ENCODE measurements at places on chromosomes 4 and X.

- DNase-seq = peak; percentile 92
Measured at GRCh38 chr4:37561803-37562207, 124.4 kb downstream of the RELL1 start.

- DNase-seq = peak; percentile 63
Measured at GRCh38 chr4:74311696-74312313, 3.5 kb downstream of the EPGN start.

DNA sequence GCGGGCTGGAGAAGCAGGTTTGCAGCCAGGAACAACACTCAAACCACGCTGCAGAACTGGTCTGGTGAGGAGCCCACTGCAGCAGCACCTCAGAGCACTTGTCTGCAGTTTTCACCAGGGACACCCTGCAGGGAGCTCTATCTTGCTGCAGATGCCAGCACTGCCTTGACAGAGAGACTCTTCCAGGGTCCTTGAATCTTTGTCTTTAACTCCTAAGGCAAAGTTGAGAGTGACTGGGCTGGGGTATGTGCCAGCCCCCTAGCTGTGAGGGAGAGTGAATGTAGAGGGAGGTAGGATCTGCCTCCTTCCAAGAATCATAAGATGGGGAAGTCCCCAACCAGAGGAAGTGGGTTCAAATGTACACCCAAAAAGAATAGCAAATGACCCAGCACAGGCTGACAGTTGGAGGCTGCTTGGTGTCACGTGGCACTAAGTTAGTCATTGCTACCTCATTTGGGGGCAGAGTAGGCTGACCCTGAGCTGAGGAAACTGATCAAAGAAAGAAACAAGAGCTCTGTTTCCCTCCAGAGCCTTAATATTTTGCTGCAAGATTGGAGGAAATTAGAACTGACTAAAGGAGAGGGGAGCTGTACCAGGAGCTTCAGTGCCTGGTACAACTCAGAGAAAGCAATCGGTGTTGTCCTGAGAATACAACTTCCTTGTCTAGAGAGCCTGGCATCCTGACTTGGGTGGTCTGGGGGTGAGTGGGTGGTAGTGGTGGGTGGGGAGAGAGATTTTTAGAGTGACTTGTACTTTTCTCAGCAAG, 28.2 kb upstream of the HUWE1 start:
- DNase-seq = peak; percentile 51

- DNase-seq = no peak
Measured at GRCh38 chrX:69195192-69195591, 29.9 kb upstream of the PJA1 start.

DNA sequence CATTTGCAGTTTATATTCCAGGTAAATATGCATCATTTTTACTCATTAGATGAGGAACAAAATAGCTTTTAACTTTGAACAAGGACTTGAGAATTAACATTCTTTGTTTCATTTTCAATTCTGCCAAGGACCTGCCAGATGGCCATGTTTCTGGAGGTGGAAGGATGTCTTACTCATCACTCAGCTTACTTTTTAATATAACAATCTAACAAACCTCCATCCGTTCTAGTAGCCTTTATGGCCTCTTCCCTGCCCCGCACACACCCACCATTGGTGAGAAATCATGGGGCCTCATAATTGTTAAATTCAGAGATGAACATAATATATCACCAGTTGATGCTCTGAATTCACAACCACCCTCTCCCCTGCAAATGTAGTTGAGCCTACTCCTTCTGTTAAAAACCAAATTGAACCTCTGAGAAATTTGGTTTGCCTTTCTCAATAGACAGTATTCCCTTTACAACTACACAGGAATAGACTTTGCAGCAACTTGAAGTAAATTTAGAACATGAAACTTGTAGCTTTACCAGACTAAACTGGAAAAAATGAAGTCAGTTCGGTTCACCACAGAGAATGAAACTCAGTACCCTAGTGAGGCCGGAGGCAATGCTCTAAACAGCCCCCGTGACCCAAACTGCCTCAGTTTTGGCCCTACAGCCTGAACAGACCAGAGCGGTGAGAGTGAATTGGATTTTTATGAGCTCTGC, 50.1 kb upstream of the ACSL4 start:
- peak; percentile 2 for DNase-seq

DNA sequence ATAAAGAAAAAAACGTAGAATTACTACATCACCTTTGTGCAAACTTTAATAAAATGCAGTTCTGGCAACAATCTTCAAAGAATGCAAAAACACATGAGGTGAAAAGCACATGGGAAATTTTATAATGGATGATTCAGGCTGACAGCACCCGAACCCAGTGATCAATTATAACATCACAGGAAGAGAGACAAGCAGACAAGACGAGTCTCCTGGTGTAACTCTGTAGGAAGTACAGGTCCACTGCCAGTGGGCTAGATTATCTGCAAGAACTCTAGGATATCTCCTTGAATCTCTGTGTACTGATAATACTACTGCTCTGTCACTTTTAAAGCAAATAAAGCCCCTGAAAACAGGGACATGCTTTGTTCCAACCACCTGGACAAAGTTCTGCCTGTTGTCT, 58.9 kb upstream of the NXF3 start:
- DNase-seq = peak; percentile 23

- DNase-seq = no peak
Measured at GRCh38 chr4:187889651-187890050, 105.9 kb upstream of the ZFP42 start.

GRCh38 chrX:141320801-141321200, 78.5 kb upstream of the SPANXC start:
- peak; percentile 27 for DNase-seq

DNA sequence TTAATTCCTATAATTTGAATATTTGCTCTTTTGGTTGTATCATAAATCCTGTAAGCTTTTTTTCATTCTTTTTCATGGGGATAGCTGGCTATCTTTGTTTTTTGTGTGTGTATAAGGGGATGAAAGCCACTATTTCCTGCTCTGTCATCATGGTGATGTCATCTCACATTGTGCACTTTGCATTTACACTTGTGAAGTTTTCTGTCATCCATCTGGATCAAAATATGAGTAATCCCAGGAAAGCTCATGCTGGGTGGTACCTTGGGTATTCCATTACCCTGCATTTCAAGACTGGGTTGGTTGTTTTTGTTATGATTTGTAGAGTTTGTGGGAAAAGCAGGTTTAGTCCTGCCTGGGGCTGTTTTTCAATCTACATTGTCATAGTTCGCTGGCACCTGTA, 367.3 kb downstream of the CHIC1 start:
- DNase-seq = peak; percentile 34

DNA sequence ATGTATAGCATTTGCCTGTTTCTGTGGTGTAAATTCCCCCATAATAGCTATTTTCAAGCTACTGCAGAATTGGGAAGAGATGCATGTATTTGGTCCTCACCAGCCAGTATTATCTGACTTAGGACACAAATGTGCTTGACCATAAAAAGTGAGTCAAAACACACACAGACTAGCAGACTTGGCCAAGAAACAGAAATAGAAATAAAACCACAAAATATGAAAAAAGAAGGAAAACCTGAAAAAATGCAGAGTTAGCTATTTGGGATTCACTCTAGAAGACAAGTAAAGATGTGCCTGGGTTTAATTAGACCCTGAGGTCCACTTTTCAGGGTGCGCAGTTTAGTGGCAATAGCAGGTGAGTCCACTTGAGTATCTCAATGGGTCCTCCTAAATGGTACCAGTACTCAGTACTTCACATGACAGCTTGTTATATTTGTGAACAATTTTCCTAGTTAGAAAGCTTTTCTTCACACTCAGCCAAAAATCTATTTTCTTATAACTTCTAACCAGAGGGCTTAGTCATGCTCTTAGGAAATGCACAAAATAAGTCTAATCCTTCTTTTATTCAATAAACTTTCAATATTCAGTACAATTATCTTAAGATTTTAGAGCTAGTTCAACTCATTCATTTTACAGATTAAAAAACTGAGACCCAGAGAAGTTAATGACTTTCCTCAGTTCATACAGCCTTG, 108.7 kb upstream of the JADE1 start:
- DNase-seq = no peak

GRCh38 chr4:39642885-39643552, 4.4 kb upstream of the SMIM14 start:
- no peak for DNase-seq

- DNase-seq = no peak
Measured at GRCh38 chr4:146098978-146099377, 76.5 kb upstream of the LSM6 start.

DNA sequence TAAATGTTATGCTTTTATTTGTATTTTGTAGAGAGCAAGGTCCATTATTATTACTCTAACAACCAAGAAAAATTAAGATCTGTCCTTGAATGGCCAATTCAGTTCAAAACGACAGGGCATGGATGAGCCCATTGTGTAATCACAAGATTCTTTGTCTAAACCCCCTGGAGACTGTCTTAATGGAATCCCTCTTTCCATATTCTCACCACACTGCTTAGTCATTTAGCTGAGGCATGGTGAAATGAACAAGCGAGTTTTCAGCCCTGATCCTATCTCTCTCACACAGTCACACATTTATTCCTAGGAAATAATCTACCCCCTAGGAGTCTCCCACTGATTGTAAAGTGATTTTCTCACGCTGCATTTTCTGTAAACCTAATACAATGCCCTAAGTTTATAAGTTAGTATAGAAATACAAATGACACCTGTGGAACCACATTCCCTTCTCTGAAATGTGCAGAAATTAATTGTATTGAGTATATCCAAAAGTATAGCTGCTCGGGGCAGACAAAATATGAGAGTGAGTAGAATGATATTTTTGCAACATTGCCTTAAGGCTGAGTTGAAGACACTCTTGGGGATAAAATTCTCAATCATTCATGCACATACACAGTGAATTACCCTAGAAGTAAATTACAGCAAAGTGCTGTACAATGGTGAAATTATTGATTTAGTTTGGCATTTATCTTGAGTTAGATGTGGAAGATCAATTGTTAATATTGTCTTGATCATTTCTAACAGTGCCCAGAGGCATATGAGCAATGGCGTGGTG, 119.7 kb upstream of the PCDH7 start:
- DNase-seq = peak; percentile 28

GRCh38 chr4:47287735-47288134, 175.8 kb downstream of the COMMD8 start:
- DNase-seq = peak; percentile 78

DNA sequence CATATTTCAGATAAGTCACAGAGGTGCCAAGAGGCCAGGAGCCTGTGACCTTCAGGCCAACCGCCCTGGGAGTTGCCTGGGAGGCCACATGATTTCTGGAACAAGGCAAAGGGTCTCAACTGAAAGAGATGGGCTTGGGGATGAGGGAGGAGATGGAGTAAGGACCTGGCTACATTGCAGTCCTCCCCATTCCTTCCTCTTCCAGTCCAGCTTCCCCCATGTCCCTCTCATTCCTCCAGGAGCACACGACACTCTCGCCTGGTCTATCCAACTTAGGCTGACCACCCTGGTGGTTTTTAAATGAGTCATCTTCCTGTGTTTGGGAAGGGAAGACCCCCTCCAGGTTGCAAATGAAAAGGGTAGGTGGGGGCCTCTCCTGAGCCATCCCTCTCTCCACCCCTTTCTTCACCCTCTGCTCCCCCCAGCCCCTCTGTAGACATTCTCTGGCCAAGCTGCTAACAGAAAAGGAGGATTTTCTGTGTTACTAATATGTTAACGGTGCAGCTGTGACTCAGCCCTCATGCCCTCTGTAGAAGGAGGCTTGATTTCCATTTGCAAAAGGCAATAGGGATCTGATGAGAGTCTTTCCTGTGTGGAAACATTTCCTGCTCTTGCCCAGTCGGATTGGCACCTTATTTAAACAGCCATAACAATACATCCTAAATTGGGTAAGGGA, 79.2 kb downstream of the RTL5 start:
- DNase-seq = no peak

- DNase-seq = no peak
Measured at GRCh38 chr4:173365359-173365996, 5.3 kb upstream of the SAP30 start.

DNA sequence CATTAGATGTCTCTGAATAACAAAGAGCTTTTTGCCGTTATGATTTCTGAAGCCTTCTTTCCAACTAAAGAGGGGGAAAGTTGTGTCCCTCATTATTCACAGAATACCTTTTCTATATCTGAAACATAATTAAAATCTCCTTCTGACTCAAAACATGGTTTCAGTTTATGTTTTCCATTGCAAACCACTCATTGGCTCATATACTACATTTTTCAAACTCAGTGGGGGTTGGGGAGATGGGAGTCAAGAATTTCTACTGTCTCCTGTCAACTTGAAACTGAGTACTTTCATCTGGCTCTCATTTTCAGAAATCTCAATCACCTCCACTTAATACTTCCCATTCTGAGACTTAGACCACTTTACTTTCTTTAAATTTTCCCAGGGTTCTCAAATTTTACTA, 1839.5 kb upstream of the PCDH10 start:
- DNase-seq = no peak

DNA sequence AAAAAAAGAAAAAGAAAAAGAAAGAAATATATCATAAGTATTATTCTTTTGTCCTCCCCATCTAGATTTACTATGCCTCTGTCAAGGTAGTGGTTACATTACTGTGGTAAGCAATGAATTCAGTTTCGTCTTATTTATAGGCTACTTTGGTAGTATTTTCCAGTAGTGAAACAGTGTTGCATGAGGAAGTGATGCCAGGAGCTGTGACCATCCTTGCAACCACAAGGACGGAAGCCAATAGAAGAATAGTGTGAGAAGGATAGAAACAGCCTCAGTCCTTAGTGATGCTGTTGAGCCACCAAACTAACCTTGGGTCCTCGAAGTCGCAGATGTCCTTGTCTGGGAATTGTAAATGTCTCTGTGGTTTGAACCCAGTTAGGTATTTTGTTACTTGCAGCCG, 328.5 kb downstream of the PPP3CA start:
- DNase-seq = no peak

DNA sequence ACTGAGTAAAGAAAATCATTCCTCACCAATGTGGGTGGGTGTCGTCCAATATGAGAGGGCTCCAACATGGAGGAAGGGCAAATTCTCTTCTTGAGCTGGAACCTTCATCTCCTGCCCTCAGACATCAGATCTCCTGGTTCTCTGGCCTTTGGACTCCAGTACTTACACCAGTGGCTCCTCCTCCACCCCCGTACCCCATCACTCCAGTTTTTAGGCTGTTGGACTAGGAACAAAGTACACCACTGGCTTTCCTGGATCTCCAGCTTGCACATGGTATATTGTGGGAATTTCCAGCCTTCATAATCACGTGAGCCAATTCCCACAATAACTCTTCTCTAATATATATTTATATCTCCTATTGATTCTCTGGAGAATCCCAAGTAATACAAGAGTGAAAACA, 196.9 kb downstream of the PDHA2 start:
- no peak for DNase-seq

- peak; percentile 85 for DNase-seq
Measured at GRCh38 chr4:187309456-187309855, 585.8 kb upstream of the FAT1 start.

GRCh38 chrX:129572422-129572821, 32.4 kb downstream of the OCRL start:
- no peak for DNase-seq

DNA sequence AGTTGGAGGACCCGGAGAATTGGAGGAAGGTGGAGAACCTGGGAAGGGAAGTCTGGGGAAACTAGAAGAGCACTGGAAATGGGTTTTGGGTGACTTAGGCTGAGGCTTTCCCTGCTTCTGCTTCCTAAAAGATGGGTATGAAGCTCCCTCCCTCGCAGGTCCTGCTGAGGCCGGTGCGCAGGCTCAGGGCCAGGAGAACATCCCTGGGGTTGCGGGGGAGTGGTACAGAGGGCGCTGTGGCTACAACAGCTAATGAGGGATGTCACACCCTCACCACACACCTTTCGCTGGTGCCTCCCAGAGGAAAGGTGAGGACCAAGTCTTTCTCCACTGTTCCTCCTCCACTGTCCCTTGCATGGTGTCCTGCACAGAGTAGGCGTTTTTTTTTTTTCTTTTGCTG, 15.8 kb downstream of the APLN start:
- DNase-seq = no peak

- no peak for DNase-seq
Measured at GRCh38 chr4:63493265-63493664, 916.0 kb downstream of the TECRL start.

- peak; percentile 8 for DNase-seq
Measured at GRCh38 chrX:86023811-86024210, 23.5 kb downstream of the CHM start.

Data from EL (cell line).